ENCODE measurements at places on chromosomes 1 and 21. TPM values are rescaled to one million over a fixed set of nuclear protein-coding genes. Genes with fewer than 3 reads are reported as not detected.

DNA sequence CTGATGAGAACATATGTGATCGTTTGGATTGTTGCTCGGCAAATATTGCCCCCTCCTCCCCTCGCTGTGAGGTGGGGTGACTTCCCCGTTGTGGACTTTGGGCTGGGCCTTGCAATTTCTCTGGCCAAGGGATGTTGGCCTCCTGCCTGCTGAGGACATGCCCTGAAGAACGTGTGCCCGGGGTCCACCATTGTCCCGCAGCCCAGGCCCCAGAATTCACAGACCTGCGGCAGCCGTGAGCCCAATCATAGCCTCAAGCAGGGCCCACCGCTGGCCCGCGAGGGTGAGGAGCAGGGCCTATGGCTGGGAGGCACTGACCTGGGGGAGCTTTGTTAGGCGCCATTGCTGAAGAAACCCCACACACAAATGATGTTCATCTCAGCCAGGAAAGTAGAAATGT, 58.3 kb upstream of the ACTRT2 start:
- DNase-seq = no peak

RIPPLY3 gene
- not detected for total RNA-seq

DNA sequence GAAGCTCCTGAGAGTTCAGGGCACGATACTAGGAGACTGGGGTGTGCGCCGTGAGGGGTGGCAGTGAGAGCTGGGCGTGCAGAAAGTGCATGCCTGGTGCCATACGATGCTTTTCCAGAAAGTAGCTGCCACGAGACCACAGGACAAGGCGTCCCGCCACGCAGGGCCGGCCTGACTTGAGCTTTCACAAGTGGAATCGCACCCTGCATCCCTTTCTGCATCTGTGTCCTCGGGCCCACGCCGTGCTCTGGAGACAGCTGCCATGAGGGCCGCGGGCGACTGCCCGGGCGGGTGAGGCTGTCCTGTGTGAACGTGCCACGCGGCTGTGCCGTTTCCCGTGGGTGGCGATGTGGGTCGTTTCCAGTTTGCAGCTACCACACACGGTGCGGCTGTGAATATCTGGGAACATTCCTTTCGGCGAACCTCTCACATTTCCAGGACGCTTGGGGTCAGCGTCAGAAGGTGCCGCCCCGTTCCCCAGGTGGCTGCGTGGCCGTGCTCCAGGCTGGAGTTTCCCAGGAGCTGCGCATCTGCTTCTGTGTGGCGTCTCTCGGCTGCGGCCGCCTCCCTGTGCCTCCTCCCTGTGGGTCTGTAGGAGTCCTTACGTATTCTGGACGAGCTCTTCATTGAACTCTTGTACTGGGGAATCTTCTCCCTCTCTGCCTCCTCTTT, 1.0 kb upstream of the PERM1 start:
- DNase-seq = no peak

PLA2G2C gene
- not detected for total RNA-seq

DNA sequence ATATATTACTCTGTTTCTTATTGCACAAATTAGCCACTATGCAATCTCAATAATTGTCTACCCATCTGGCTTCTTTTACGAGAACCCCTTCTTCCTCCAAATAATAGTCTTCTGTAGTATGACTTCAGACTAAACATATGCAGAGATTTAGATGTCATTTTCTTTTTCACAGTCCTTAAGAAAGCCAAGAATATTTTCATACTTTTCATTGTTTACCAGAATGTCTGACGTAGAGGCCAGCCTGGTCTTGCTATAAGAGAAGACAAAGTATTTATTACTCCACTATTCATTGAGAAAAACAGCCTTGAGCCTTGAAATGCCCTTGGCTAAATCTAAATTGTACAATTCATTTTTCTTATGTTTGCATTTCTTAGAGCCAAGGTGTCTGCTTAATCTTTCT, 714.9 kb upstream of the CXADR start:
- no peak for DNase-seq

SH3D21 gene
- 5.2 TPM for total RNA-seq

NUF2 gene
- total RNA-seq = 1.2 TPM

DNA sequence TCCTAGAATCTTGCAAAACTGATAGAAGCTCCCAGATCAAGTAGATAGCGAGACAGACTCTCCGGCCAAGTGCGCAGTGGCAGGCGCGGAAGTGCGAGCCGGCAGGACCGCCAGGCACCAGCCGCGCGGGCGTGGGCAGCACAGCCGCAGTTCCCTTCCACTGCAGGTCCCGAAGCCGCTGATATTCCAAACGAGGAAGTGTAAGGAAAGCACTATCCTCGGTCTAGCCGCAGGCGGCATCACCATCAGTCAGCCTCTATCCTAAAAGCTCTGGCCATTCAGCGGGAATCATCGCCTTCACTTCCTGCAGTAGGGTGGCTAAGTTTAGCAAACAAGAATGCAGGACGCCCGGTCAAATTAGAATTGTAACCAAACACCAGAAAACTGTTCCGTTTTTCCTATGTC, 710 bp downstream of the GLRX2 start:
- DNase-seq = no peak

DNA sequence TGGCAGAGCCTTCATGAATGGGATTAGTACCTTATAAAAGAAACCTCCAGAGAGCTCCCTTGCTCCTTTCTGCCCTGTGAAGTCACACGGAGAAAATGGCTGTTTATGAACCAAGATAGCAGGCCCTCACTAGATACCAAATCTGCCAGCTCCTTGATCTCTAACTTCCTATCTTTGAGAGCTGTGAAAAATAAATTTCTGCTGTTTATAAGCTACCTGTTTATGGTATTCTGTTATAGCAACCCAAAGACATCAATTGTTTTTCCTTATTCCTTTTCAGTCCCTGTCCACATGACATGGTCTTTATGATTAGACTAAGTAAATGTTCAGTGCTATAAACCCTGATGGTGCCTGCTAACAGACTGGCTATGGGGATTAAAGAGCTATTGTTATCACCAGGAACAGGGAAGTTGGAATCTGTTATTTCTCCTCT, 9.7 kb upstream of the STIL start:
- DNase-seq = no peak

ACTL8 gene
- total RNA-seq = not detected

FCRL6 gene
- total RNA-seq = not detected

GRCh38 chr1:78840453-78841271, 165.9 kb downstream of the ADGRL4 start:
- peak; percentile 81 for DNase-seq

TFF2 gene
- not detected for total RNA-seq

GRCh38 chr1:30538993-30539867, 184.2 kb downstream of the MATN1 start:
- DNase-seq = no peak

IL20 gene
- total RNA-seq = not detected
